Femur (tissue), 1 donor: ENCODE measurements at places on chromosomes 2 and 18.

GRCh38 chr2:160111951-160112798, 49.8 kb upstream of the PLA2R1 start:
- DNase-seq = no peak

DNA sequence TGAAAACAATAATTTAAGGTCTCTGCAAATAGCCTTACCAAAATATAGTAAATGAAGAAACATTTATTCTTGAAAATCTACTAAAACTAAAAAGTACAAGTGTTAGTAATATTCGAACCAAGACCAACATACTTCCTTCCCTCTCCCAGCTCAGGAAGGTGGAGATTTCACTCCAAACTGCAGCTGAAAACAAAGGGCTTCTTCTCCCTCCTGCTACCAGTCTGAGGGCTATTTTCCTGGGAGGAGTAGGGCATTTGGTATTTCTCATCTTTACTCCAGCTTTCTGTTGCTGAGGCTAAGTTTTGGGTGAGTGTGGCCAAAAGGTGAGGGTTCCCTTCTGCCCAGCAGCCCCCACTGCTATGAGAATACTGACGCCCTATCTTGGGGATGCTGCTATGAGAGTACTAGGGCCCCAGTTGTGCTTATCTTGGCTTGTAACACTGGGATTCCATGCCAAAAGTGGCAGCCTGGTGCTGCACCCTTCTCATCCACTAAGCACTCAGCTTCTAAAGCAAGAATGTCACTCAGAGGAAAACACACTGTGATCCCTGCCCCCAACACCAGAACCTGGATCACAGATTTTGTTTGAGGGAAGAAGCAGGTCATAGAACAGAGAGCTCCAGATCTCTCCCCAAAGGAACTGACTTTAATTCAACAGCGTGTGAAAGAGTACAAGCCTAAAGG, 130.7 kb upstream of the KLF7 start:
- DNase-seq = no peak

DNA sequence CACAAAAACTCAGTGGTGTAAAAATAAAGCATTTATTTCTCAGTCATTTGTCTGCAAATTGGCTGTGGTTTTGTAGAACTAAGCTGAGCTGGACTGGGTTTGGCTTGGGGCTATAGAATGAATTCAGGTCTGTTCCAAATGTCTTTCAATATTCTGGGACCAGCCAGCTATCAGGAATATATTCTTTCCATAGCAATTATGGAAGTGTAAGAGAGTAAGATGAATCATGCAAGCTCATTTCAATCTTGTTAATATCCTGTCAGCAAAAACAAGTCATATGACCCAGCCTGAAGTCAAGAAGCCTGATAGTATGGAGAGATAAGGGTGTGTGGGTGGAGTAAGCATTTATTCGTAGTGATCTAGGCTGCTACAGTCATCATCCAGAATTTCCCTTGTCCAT, 481.0 kb upstream of the CDH2 start:
- no peak for DNase-seq

DNA sequence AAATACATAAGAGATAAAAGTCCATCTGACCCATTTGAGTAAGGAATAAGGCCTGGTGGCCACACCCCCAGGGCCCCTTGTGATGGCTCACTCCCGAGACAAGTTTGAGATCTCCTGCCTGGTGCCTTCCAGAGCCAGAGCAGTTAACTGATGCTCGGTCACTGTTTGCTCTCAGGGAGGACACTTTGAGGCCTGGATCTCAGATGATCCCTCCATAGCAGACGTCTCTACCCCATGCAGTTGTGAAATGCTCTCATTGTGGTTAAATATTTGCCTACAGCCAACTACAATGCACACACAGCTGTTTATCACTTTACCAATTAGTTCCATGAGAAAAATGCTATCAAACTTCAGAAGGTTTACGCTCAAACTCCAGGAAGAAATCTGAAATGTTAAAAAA, 12.3 kb downstream of the GYPC start:
- no peak for DNase-seq

DNA sequence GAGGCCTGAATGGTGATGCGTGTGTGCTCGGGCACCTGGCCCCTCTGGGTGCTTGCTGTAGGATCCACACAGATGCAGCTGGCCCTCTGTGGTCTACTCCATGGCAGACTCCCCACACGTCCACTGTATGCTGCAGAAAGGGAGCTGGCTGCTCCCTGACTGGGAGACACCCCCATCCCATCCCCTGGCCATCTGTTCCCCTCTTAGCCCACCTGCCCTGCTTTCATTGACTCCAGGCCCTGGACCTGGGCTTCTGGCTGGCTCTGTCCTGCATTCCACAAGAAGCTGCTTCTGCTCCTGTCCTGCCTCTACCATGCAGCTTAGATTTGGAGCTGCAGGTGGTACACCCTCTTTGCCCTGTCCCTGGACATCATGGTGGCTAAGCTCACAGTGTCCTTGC, 80.1 kb downstream of the FHOD3 start:
- DNase-seq = no peak

- no peak for DNase-seq
Measured at GRCh38 chr2:144523596-144524117, 3.7 kb upstream of the ZEB2 start.

DNA sequence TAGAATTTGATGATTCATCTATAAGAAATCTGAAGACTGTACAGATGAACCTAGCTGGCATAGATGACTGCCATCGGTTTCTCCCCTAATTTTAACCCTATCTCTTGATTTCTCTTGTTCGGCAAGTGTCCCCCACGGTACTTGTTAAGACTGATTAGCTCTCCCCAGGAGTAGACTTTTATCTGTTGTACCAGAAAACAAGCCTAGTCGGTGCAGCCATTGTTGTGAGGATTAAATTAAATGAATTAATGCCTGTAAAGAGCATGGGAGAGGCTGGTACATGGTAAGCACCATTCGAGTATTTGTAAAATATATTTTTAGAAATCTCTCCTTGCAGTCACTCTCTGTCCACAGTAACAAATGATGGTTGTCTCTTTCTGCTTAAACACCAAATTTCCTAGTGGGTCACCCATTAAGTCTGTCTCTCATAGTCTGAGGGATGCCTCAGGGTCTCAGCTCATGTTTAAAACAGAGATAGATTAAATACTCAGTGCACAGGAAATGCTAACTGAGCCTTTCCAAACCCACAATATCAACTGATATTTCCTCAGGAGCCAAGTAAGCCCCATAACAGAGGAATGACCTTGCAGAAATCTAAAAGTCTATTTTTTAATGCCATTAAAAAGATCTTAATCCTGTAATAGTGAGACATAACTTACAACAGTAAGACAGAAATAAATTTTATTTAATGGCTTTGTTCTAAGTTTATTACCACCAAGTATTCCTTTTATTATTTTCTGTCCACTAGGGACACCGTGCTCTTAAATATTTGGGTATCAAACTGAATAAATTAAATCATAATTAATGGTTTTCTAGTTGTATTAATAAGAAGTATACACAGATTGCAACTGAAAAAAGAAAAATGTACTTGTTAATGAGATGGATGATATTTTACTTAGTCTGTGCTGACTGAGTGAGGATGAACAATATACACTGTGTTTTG, 2.9 kb upstream of the B4GALT6 start:
- no peak for DNase-seq

DNA sequence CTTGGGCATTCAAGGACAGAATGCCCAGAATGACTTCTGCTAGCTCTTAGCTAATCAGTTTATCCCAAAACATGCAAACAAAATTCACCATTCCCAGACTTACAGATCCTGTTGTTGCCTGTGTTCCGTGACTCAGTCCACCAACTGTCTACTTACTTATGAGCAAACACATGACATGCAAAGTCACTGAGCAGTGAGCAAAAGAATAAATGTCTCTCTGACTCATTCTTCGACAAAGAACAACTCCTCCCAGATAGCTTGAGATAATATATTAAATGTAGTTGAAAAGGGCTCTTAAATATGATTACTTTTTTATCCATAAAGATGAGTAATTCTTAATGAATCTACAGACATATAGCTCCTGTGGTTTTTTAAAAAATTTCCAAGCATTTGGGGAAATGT, 9.0 kb upstream of the CREG2 start:
- no peak for DNase-seq

DNA sequence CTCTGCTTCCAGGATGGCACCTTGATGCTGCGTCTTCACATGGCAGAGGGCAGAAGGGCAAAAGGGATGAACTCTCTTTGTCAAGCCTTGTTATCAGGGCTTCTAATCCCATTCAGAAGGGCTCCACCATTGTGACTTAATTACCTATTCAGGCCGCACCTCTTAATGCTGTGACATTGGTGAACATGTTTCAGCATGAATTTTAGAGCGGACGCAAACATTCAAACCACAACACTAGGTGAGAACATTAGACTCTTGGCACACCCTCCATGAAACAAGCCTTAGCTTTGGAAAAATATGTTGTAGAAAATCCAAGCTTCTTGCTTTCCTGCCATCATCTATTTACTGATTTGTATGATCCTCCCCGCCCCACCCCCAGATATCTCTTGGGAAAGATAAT, 17.9 kb downstream of the DAW1 start:
- no peak for DNase-seq

GRCh38 chr2:223797037-223797436, 40.3 kb downstream of the AP1S3 start:
- DNase-seq = no peak

DNA sequence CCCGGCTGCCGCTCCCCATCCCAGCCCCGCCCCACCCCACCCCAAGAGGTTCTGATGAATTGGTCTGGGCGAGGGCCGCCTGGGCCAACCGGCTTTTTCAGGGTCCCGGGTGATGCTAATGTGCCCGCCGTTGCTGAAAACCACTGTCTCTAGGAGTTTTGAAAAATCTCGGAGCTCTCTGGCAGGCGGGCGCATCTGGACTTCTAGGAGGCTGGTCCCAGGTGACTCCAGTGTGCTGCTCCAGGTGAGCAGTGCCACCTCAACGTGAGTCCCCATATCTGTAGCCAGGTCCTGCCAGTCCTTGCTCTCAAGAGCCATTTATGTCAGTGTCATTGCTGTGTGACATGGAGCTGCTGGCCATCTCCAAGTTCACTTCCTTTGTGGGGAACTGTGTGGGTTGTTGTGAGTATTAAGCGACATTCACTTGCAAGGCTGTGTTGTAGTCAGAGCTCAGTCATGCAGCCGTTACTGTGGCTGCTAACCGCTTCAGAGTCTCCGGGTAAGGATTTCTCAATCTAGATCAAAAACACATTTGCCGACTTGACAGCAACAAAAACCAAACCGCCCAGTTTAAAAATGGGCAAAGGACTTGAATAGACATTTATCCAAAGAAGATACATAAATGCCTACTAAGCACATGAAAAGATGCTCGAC, at the start of gene RFX8:
TSS of gene RFX8 (minus strand) at position 382 of the 654 bp plus-strand sequence. CDS start 8,264 bp downstream, outside the sequence.
- peak; percentile 55 for DNase-seq

DNA sequence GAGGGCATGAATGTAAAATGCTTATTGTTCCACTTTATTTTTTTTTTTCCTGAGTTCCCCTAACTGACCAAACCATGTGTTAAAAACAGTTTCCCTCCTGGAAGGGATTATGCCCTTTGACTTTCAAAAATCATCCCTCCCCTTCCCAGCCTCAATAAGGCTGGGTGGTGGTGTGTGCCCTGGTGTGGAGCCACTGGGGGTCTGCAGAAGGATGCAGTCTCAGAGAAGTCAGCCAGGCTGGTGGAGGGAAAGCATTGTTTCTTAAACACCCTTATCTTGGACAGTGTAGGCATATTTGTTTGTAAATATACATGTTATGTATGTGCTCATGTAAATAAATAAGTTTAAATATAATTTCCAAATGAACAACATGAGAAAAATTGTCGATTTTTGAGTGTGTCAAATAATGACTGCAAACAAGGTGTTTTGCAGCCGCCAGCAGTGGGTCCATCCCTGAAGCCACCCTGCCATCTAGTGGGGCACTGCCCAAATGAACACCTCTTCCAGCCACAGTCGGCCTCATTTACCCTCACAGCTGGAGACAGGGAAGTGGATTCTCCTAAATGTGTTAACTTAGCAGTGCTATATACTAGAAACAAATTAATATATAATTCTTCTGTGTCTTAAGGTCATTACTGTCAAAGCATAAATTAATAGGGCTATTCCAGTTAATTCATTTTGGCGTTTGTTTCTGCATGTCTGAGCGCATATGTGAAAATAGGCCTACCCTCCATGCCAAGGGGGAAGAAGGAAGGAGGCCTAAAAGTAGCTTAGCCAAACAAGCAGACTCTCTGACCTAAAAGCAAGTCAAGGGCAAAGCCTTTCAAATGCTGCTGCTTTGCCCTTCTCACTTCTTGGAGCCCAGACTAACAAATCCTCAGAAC, 209.6 kb upstream of the PIK3C3 start:
- peak; percentile 63 for DNase-seq

GRCh38 chr2:88697370-88698026, 6.0 kb downstream of the RPIA start:
- no peak for DNase-seq

DNA sequence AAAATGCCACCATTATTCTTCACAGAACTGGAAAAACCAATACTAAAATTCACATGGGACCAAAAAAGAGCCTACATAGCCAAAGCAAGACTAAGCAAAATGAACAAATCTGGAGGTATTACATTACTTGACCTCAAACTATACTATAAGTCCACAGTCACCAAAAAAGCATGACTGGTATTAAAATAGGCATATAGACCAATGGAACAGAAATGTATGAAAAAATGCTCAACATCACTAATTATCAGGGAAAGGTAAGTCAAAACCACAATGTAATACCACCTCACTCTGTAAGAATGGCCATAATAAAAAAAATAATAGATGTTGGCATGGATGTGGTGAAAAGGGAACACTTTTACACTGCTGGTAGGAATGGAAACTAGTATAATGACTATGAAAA, 158.6 kb downstream of the CDH2 start:
- no peak for DNase-seq

- peak; percentile 42 for DNase-seq
Measured at GRCh38 chr2:38128653-38129052, 52.7 kb upstream of the CYP1B1 start.

DNA sequence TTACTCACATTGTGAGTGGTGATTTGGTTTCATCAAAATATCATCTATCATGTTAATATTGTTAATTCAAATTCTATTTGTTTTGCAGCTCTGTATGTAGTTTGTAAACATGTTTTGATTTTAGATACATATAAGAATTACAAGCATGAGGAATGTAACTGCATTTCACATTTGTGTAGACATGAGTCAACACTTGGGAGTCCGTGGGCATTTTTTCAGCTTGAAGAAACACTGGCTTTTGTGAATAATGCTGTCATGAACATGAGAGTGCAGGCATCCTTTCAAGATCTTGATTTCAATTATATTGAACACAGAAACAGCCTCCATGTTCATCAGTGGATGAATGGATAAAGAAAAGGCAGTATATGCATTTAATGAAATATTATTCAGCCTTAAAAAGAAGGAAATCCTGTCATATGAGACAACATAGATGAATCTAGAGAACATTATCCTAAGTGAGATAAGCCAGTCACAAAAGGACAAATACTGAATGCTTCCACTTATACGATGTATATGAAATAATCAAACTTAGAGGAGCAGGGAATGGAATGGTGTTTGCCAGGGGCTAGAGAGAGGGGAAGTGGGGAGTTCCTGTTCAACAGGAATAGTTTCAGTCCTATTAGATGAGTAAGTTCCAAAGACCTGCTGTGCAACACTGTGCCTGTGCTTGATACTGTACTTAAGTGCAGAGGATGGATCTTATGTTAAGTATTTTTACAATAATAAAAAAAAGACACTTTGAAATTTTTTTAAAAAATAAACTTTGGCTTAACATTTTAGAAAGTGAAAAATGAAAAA, 194.9 kb downstream of the LRATD1 start:
- no peak for DNase-seq
